ENCODE measurements at places on chromosomes 4 and X.
A peak's percentile ranks its signal among the peaks of the same experiment; 100 is the strongest.

GRCh38 chr4:149765630-149766029, 50.0 kb downstream of the IQCM start:
- DNase-seq, result peak; percentile 70

DNA sequence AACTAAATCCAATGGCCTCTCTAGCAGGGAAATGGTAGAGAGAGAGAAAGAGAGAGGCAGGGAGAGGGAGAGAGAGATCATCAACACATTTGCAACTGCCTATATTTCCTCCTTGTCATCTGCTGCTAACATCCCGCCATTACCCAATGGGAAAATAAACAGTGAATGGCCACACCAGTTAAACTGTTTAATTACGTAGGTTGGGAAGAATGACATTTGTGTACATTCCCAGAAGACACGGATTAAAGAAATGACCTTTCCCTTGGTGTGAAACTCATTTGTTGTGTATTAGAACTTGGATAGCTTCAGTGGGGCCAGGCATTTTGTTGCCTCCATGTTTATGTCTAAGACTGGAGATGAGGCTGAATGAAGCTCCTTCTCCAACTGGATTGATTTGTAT, 95.8 kb upstream of the GPC4 start:
- no peak for DNase-seq

DNA sequence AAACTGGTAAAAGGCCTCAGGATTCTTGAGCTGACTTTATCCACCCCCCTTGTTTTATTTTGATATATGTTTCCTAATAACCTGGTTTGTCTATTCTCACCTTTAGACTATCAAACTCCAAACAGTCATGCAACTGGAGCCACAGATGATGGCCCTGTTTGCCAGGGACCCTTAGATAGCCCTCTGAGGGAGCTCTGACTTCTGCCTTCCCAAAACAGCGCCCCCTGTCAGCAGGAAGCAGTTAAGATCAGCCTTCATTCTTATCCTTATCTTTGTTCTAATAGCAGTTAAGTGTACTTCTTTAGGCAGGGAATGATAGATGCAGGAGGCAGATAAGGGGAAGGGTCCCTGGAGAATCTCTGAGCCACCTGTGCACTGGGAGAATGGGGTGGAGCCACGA, 27.5 kb upstream of the CXCL13 start:
- DNase-seq, result no peak

DNA sequence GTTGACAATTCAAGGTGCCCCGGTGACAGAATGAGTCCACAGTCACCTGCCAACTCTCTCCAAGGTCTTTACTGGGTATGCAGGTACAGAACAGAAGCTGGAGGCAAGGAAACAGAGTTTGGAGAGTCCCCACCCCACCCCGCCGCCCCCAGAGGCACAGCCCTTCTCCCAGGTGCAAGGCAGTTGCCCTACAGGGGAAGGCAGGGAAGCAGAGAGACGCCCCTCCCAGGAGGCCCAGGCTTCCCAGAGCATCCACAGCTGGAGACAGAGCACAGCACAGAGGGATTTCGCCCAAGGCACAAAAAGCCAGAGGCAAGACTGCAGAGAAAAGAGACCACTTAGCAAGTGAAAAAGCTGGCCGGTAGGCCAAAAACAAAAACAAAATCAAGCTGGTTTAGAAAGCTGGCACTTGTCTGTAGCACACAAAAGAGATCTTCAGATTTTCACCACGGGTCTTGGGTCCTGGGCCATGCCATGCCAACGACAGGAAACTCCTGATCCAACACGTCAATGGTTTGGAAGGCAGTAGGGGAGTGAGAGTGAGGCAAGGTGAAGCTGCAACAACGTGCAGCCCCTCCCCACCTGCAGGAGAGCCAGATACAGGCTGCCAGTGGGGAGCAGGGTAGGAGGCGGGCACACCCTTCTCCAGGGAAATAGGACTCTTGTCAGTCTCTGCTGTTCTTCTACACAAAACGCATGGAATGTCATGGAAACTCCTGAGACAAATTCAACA, 113.3 kb downstream of the AFAP1 start:
- DNase-seq, result no peak

DNA sequence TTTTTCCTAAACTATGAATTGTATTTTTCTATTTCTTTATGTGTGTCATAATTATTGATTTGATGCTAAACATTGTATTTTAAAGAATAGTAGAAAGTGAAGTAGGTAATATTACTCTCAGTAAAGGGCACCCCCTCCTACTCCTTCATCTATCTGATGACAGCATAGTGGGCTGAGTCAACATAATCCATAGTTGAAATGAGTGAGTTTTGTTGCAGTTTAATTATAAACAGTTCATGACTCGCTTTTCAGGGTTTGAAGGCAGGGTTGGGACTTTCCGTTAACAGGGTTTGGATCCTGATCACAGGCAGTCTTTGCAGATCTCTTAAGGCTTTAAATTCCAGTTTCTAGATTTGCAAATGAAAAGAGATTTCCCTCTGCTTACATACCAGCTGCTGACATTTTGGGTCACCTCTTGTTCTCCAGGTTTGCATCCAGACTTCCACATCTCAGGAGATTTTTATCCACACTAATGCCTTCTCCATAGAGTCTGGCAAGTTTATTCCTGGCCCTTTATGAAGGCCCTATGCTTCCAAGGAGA, 54.0 kb upstream of the TACR3 start:
- DNase-seq, result no peak

- peak; percentile 51 for DNase-seq
These were observed 68.4 kb downstream of the MID2 start for GRCh38 chrX:107894038-107894437.

DNA sequence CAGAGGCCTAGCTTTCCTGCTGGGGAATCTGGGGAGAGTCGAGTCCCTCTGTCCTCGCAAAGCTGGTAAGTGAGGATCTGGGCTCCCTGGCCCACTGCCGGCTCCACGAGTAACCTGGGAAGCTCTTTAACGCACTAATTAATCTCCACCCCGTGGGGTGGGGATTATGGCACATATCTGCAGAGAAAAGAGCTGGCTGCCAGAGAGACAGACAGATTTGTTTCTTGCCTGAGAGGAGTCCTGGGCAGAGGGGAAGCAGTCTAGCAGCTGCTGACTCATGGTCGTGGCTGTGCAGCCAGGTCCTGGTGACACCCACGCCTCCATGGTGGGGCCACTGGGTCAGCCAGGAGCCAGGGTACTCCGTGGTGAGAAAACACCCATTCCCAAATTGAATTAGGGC, 14.0 kb downstream of the SORCS2 start:
- peak; percentile 70 for DNase-seq

- no peak for DNase-seq
These were observed 115.1 kb downstream of the AFF2 start for GRCh38 chrX:148615491-148615890.

- DNase-seq, result no peak
These were observed 256.8 kb downstream of the FSTL5 start for GRCh38 chr4:161906836-161907589.

GRCh38 chrX:31547416-31547815, 475.6 kb upstream of the FTHL17 start:
- DNase-seq, result peak; percentile 14

GRCh38 chr4:108247387-108248049, 78.8 kb upstream of the LEF1 start:
- DNase-seq, result no peak

DNA sequence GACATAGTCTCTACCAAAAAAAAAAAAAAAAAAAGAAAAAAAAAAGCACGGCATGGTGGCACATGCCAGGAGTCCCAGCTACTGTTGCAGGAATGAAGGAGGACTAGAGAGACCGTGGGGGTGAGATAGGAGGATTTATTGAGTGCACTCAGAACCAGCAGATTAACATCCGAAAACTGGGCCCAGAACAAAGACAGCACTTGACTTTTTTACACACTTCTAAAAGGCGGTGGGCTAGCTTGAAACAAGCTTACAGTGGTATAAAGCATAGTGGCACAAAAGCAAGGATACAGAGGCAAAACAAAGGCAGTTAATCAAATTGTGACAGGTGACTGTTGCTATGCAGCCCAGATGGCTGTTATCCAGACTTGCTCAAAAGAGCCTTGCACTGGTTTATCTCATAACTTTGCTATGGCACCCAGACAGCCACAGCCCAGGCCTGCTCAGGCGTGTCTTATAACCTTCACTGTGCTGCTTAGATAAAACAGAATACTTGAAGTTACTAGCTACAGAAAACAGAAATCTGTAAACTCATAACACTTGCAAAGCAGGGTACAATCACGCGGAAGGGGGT, 9.9 kb upstream of the PI4K2B start:
- peak; percentile 47 for DNase-seq

DNA sequence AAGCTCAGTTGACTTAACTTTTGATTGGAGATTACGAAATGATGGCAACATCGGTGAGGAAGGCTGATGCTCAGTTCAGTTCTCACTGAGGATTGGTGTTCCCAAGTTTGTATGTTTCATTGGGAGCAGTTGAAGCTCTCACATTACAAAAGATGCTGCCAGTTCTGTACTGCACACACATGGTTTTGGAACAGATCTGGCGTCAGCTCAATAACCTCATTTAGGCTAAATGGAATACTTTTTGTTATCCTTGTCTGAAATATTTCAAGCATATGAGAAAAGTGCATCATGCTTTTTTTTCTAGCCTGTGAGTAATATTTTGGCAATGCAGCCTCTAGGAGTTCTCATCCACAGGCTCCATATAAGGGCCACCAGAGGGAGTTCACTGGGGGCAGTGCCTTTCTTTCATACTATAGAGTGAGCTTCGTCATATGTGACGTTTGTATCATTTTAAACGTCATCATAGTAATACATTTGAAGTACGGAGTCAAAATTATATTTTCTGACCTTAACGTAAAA, 4.1 kb downstream of the ENPEP start:
- peak; percentile 99 for DNase-seq

DNA sequence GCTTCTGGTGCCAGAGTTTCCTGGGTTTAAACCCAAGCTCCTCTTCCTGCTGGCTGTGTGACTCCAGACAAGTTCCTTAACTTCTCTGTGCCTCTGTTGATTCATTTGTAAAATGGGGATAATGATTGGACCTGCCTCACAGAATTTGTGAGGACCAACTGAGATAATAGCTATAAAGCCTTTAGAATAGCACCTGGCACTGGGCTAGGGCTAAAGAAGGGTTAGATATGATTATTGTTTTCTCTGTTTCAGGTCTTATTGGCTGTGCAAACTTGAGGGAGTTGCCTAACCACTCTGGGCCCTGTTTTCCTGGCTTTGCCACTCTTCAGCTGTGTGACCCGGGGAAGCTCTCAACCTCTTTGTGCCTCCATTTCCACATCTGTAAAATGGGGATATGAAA, 37.8 kb downstream of the LGI2 start:
- no peak for DNase-seq

DNA sequence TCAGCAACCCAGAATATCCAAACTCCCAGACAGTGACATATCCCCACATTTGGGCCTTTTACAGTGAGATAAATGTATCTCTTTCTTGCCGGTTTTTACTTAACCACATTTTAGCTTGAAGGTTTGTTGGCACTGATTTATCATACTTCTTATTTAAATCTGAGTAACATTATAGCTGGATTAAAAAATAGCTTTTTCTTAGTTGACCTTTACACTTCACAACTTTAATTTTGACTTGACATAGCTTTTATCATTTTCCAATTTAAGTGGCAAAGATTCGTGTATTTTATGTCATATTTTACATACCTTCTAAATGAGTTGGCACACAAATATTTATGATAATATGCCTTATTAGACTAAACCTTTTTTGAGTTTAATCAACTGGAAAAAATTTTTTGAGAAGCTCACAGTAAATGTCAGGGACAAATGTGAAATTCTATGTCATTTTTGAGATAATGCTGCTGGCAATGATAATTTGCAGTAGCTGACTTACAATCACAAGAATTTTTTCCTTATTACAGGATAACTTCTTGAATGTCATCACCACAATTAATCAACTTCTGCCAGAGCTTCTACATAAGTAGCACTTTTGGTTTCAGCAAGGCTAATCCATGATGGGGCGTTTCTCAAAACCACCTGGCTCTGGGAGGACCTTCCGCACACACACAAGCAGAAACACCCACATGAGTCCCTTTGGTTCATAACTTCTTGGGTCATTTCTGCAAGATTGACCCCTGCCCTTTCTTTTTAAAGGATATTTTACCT, 80.3 kb downstream of the SYTL5 start:
- DNase-seq, result peak; percentile 52

DNA sequence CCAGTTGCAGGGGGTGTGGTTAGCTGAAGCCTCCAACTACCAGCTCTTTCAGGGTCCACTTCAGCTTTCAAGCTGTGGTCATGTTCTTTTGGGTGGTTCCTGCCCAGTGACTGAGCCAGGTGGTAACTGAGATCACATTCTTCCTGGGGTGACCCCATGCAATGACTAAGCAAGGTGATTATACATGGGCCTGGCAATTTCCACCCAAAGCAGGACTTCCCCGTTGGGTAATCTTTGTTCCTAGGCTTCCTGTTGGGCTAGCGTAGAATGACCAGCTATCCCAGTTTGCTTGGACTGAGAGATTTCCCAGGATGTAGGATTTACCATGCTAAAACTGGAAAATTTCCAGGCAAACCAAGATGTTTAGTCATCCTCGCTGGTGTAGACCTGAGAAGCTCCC, 18.4 kb upstream of the MAGEB17 start:
- no peak for DNase-seq

- DNase-seq, result peak; percentile 63
These were observed 122.5 kb downstream of the ADAMTS3 start for GRCh38 chr4:72446353-72447055.

GRCh38 chr4:727576-727975, 21.9 kb downstream of the PCGF3 start:
- peak; percentile 16 for DNase-seq

GRCh38 chrX:42495139-42495538, 282.8 kb downstream of the PPP1R2C start:
- no peak for DNase-seq

Measured in fibroblast of the aortic adventitia (primary cell).